ENCODE measurements at places on chromosomes 2 and 18. TPM values are rescaled to one million over a fixed set of nuclear protein-coding genes. Genes with fewer than 3 reads are reported as not detected.

CNTNAP5 gene
- 0.39 TPM for total RNA-seq

- peak; percentile 10 for DNase-seq
Observed at GRCh38 chr2:30721241-30721640, 86.0 kb downstream of the CAPN13 start.

DNA sequence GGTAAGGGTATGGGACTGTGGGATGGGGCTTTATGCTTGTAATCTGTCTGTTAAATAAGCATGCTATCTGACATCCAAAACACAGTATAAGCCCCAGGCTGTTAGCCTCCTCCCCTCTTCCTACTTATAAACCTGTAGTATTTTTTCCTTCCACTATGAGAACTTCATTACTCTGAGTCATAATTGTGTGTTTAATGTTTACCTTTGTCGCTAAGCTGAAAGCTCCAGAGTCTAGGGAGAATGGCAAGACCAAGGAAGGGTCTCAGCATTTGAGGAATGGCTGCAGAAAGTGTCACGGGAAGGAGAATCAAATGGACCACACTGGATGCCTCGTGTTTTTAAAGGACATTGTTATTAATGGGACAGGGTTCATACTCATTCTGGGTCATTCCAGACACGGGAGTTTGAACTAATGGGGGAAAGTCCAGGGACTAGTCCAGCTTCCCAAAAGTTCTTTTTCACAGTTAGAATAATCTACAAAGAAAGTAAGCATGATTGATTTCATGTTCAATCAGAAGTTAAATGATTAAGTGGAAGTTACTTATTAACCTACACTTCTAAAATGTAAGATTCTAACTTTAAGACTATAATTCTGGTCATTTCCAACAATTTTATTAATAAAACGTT lies 292.2 kb downstream of the AFF3 start:
- no peak for DNase-seq

DNA sequence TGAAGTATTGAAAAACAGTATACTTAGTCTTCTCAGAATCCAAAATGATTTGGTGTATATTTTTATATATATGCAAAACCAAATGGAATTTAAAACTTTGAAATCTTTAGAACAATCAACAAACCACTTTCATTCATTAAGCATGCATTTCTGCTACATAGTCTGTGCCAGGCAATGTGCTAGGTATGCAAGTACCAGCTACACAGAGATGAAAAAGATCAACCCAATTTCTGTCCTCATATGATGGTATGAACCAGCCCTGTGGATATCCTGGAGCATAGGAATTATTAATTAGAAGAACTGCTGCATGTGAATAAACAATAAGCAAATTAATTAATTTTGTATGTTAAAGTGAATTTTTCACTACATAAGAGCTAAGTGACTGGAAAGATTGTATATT lies 51.2 kb upstream of the RTN4 start:
- no peak for DNase-seq

GRCh38 chr2:129067070-129067469 lies 748.4 kb upstream of the HS6ST1 start:
- no peak for DNase-seq

GRCh38 chr18:46411867-46412690 lies 244.9 kb downstream of the LOXHD1 start:
- DNase-seq: peak; percentile 41

DNA sequence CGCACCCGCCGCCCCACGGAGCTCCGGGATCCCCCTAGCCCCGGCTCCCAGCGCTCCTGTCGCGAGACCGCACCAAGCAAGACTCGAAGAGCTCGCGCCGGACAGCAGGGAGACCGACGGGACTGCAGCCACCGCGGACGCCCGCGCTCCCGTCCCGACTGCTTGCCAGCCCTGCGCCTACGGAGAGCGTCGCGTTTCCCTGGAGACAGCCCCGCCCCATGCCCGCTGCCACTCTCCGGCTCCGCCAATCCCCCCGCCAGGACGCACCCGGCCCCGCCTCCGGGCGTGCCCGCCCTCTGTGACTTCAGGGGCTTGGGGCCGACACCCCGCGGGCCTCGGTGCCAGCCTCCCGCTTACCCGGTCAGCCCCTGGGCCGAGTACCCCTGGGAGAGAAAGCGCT lies at the start of gene ANKMY1:
TSS of gene ANKMY1 (minus strand) at position 181 of the 400 bp plus-strand sequence. CDS start 653 bp downstream, outside the sequence.
- DNase-seq: peak; percentile 92
